ENCODE measurements at places on chromosomes 16 and 17. TPM values are rescaled to one million over a fixed set of nuclear protein-coding genes. Genes with fewer than 3 reads are reported as not detected.

TP53TG3 gene
- 1.2 TPM for total RNA-seq

FBXW10 gene
- not detected for total RNA-seq

DNA sequence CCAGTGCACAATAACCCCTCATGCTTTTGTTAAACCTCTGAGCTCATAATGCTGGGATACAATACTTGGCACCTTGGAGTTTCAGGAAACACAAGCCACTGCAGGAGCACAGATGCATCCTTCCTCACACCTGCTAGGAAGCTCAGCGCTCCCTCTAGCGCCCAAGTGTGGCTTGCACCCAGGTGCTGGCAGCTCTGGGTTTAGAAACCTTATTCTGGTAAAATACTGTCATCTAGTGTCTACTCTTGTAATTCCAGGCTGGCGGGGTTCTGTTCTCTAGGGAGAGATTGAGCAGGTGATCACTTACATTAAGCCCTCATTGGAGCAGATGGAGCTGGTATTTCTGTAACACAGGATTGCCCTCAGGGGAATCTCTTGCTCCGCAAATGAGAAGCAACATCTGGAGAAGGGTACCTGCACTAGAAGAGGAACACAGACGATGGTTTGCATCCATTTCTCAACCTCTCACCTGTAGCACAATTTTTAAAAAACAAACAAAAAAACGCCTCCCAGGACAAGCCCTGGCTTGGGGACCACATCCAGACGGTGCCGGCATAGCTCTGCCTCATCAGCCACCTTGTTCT lies 1.5 kb downstream of the CCL1 start:
- no peaks in the 10 kb centered on the region for H3K27me3 ChIP-seq
- no peaks in the 10 kb centered on the region for H3K4me1 ChIP-seq
- DNase-seq: peak; percentile 78
- H3K27ac ChIP-seq: no peak overlapping the region

DNA sequence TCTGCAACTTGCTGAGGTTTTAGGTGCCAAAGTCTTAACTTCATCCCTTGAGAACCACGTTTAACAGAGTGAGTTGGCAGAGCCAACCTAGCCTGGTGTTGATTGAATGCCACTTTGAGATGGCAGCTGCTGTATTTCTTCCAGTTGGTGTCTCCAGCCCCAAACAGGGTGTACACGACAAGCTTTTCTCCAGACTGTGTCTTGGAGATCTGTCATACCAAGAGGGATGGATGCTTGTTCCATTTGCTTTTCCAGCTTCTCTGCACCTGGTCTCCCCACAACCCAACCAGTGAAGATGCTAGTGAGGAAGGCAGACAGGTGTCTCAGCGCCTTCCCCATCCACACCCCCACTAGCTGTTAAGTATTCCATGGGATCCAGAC lies 141.1 kb upstream of the HS3ST2 start:
- H3K27ac ChIP-seq: no peak overlapping the region
- no peaks in the 10 kb centered on the region for H3K36me3 ChIP-seq
- no peak overlapping the region for H3K4me3 ChIP-seq
- DNase-seq: no peak
- H3K27me3 ChIP-seq: peaks cover 22% of the 10 kb centered on the region

DNA sequence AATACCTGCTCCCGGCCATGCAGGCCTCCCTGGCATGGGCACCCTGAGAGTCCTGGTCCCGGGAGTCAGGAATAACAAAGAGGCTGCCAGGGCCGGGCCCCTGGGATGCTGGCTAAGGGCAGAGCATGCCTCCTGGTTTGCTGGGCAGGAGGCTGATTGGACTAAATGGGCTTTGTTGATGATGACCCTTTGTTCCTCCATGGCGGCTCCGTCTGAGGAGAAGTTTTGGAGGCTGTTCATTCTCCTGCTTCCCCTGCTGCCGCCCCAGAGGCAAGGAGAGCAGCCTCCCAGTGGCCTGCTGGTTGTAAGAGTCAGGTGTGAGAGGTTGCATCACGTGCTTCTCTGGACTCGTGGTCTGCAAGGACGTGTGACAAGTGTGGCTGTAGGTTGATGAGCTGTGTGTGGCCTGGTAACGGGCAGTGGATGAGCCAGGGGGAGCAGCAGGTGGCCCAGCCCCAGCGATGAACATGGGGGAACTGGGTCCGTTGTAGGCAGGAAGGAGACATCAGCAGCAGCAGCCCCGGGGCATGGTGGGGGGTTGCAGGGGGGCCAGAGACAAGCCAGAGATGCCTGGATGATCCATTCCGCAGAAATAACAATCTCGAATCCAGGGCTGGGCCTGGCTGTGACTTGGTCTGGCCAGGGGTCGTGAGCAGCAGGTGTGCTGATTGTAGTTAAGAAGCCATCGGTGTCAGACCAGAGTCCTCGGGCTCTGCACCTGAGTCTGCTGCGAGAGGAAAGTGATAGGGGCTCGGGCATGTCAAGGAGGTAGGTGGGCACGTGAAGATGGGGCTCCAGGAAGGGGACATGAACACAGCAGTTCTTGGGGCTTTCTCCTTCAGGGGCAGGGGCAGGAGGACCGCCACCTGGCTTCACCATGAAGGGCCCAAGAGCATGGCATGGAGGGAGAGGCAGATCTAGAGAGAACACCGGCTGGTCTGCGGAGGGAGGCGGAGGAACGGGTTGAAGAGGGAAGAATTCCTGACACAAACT lies 101.4 kb downstream of the TNFRSF13B start:
- no peak overlapping the region for H3K4me3 ChIP-seq
- no peak for DNase-seq
- no peaks in the 10 kb centered on the region for H3K36me3 ChIP-seq
- H3K27me3 ChIP-seq: no peaks in the 10 kb centered on the region
- H3K4me1 ChIP-seq: peaks cover 5% of the 10 kb centered on the region

DNA sequence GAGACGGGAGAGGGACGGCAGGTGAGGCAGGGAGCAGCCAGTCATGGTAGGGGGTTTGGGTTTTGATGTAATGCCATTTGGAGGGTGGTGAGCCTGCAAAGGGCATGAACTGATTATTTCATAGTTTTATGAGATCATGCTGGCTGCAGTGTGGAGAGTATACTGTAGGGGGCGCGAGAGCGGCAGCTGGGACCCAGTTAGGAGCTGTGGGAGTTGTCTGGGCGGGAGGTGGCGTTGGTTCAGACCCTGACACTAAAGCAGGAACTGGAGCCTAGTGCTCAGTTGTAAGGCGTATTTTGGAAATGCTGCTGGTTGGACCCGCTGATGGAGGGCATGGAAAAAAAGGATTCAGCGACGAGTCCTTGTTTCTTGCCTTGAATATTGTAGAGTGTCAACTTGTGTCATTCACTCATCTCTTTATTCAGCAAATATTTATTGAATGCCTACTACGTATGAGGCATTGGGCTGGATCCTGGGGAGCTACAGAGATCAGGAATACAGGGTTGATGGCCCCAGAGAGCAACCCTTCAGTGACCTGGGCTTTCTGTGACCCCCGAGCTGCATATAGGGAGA lies 23.7 kb upstream of the KDM8 start:
- no peaks in the 10 kb centered on the region for H3K36me3 ChIP-seq
- H3K27me3 ChIP-seq: no peaks in the 10 kb centered on the region
- H3K4me1 ChIP-seq: no peaks in the 10 kb centered on the region
- DNase-seq: no peak

All from Panc1 (cell line).